ENCODE measurements at places on chromosomes 4 and X.

DNA sequence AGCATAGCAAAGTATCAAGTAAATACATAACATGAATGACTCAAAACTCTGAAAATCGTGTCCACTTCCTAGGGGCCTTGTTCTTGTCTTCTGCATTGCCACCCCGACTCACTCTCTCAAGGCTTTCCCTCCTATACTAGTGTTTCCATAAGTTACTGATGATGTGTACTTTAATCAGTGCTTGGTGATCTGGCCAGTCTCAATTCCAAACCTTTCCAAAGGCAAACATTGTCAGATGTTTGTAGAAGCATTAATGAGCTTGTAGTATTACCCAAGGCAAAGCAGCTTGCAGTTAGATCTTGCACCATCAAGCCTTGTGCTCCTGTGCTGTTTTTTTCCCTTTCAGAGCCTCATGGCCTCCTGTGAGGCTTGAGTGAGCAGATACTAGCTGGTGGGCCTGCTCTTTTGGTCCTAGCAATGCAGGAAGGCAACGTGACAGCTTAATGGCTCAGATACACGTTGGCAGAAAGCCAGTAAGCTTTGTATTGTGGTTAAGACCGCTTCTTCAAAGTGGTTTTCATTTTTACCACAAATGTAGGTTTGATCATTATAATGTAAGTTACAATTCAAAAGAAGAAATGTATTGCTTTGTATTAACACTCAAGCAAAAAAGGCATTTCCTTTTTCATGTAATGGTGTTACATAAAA, 51.8 kb downstream of the RBPJ start:
- DNase-seq: no peak

DNA sequence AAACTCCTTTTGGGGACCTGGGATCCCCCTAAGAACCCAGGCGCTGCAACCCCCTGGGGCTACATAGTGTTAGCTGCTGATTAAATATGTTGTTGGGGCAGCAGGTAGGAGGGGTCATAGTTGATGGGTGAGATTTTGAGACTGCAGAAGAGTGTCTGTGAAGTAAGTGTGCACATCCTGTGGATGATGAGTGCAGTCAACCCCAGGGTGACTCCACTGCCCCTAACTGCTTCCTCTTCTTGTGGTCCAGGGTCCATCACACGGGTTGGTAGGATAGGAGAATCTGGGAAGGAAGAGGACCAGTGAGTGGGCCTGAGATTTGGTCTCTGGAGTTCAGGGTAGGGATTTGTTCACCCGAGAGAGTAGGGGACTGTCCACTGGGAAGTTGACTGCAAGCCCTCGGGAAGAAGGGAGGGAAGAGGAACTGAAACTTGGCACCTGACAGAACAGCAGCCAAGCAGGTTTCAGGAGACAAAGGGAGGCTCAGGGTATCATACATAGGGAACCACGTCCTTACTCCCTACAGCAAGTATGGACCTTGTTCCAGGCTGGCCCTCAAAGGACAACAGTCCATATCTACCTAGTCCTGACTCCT, 8.5 kb downstream of the DLG3 start:
- DNase-seq: no peak

GRCh38 chr4:77035153-77035552, 40.6 kb downstream of the CCNI start:
- DNase-seq: no peak

GRCh38 chr4:10087152-10087791, 29.3 kb downstream of the WDR1 start:
- no peak for DNase-seq

- no peak for DNase-seq
These were observed 65.6 kb downstream of the RAB40A start for GRCh38 chrX:103453655-103454054.

GRCh38 chrX:110212299-110212698, 105.6 kb downstream of the AMMECR1 start:
- no peak for DNase-seq

- DNase-seq: peak; percentile 61
These were observed 33.0 kb downstream of the HCCS start for GRCh38 chrX:11143931-11144678.

DNA sequence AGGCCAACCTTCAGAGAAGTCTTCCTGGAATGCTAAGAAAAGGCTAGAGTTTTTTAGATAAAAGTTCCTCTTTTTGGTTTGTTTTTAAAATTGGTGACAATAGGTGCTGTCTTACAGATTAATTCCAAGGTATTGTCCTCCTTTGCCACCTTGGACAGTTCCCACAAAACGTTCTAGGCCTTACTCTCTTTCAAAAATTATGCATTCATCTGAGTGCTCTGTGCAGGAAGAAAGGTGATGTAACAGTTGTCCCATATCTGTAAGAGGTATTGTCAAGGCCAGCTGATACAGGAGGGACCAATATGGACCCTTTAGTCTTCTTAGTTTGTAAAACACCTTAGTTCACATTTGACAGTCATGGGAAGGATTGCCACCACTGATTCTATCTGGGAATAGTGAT, 15.9 kb upstream of the CXCL5 start:
- no peak for DNase-seq

GRCh38 chrX:35890699-35891098, 28.8 kb upstream of the CFAP47 start:
- peak; percentile 45 for DNase-seq

GRCh38 chrX:9338986-9339385, 125.9 kb upstream of the TBL1X start:
- DNase-seq: no peak

GRCh38 chrX:97294041-97294440, 410.3 kb downstream of the RPA4 start:
- DNase-seq: no peak

DNA sequence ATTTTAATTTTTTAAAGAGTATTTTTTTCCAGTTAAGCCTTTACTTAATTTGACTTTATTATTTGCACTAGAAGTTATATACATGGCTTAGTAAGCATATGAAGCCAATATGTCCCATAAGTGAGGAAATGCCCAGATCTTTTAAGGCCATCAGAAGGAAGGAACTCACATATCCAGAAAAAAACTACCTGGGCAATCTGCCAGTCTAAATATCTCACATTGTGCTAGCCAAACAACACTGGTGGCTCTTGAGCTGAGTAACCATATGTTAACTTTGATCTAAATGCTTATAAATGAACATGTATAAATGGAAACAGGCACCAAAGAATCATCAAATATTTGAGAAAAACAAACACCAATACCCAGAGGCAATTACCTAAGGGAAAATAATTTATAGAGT, 138.6 kb upstream of the APOOL start:
- DNase-seq: no peak

DNA sequence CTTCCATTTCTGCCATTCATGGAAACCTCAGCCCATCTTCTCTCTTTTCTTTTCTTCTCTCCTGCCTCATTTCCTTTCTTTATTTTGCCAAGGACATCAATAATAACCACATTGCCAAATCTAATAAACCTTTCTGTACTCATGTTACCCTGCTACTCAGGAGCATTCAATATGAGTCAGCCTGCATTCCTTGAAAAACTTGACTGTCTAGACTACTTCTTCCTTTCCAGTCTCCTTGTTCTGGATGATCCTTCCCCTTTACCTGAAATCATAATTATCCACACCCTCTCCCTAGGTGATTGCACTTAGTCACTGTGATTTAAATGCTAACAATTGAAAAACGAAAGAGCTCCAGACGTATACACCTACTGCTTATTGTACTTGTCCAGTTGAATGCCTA, 253.2 kb upstream of the CENPE start:
- no peak for DNase-seq

DNA sequence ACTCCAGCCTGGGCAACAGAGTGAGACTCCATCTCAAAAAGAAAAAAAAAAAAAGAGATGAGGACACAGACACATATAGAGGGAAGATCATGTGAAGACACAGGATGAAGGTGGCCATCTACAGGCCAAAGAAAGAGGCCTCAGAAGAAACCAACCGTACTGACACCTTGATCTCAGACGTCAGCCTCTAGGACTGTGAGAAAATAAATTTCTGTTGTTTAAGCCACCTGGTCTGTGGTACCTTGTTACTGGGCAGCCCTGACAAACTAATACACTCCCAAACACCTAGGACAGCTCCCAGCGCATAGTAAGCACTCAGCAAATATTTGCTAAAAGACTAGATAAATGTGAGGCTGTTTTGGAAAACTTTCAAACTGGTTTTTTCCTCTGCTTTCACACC, 59.2 kb upstream of the SMIM10 start:
- DNase-seq: no peak

DNA sequence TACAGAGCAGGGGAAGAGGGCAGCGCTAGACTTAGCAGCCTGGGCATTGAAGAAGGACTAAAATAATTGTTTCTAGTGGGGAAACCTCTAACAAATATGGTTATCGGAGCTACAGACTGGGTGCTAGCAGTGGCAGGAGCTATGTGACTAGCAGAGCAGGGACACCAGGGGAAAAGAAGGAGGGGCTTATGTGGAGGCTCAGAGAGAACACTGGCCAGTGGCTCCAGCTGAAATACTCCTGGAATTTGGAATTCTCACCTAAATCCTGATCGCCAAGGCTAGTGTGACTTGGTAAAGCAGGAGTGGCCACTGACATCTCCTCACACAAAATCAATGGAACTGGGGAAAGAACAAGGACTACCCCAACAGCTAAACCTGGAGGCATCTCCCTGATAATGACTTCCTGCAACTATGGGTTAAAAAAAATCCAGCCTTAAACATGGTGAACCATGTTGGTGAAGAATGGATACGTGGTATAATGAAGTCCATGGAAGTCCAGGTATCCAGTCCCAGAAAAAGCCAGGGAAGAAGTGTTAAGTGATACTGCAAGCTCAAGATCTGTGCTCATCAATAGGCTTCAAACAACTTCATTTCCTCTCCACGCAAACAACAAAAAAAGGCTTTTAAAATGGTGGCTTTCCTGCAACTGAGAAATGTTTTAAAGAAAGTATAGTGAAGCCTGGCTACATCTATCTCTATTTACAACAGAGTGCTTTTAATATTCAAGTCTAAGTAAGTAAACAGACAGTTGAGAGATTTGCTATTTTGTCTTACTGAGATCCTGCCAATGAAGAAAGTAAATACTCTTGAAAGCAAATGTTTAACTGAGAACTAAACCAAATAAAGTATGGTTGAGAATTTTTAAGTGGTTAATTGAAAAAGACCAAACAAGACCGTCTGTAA, 1.8 kb downstream of the TAPT1 start:
- DNase-seq: no peak

GRCh38 chr4:71259911-71260331, 78.9 kb upstream of the SLC4A4 start:
- DNase-seq: no peak

DNA sequence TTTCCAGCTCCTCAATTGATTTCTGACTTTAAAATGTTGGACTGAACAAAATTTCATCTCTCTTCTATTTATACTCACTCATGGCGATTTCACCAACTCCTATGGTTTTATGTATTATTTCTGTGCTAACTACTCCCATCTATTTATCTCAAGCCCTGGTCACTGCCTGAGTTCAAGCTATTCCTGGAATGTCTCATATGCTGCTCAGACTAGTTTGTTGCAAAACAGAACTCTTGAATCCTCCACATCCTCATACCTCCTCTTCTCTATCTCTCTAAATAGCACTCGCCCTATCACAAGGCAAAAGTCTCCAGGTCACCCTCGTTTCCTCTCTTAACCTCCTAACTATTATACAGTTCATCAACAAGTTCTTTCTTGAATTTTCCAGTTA, 19.0 kb upstream of the DDX60 start:
- no peak for DNase-seq

DNA sequence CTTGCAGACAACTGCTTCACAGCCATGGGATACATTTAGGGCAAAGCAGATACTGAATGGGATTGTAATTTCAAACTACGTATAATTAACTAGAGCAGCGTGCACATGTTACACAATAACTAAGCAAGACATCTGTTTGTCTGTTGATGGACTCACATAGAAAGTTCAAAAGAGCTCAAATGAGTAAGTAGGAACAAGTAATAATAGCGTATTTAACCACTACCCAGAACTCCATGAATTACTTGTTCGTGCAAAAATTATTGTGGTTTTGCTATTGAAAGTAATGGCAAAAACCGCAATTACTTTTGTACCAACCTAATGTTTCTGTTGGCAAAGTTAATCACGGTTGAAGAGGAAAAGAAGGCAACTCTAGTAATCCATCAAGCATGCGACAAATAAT, 825.4 kb downstream of the PCDH18 start:
- no peak for DNase-seq

- DNase-seq: no peak
These were observed 429.2 kb upstream of the TRAM1L1 start for GRCh38 chr4:117514391-117515175.

GRCh38 chr4:76741663-76742020, 156.3 kb downstream of the SOWAHB start:
- DNase-seq: no peak

DNA sequence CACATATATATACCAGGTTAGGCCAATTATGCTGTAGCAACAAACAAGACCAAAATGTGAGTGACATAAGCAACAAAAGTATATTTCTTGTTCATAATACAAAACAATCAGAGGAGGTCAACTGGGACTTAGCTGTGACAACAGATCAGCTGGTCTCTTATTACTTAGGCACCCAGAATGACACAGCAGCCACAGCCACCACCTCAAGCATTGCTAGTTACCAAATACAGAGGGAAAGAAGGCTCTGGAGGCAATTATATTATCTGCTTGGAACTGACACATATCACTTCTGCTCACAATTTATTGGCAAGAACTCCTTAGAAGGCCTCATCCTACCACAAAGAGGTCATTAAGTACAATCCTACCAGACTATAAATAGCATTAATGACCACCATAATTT, 15.2 kb downstream of the ATOH1 start:
- DNase-seq: no peak

- DNase-seq: peak; percentile 1
These were observed 47.5 kb downstream of the ATG4A start for GRCh38 chrX:108138814-108139702.

DNA sequence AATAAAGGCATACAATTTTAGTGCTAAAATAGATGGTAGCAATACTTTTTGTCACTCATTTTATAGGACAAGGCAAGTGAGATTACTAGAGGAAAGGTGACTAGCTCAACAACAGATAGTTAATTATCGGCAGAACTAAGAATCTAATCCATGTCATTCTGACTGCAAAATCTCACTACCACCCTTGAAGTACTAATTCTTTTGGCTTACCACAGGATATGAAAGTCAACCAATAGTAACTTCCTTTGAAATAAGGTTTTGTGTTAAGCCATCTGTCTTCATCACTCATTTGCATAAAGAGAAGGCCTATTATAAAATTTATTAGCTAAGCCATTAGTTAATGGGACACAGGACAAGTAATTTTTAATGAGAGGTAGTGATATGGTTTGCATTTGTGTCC, 25.3 kb upstream of the ZMAT1 start:
- no peak for DNase-seq

GRCh38 chr4:40844261-40844660, 94.5 kb downstream of the NSUN7 start:
- no peak for DNase-seq

GRCh38 chr4:56972389-56972788, 5.0 kb downstream of the NOA1 start:
- no peak for DNase-seq

Measured in NCI-H1694 treated with DMSO at 0.1 percent for 48 hours (cell line).